Ureter (tissue), 1 donor: ENCODE measurements at places on chromosomes 13 and 19. TPM values are rescaled to one million over a fixed set of nuclear protein-coding genes. Genes with fewer than 3 reads are reported as not detected.

DNA sequence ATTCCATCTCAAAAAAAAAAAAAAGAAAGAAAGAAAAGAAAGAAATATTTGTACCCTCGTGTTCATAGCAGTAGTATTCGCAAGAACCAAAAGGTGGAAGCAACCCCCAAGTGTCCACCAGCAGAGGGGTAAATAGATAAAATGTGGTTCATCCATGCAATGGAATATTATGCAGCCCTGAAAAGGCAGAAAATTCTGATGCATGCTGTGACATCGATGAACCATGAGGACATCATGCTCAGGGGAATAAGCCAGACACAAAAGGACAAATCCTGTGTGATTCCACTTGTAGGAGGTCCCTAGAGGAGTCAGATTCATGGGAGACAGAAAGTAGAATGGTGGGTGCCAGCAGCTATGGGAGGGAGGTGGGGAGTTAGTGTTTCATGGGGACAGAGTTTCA lies 6.4 kb upstream of the LRRC8E start:
- no peak for DNase-seq

GRCh38 chr13:45895881-45896280 lies 44.3 kb upstream of the SIAH3 start:
- DNase-seq, result no peak

GRCh38 chr13:36858290-36858689 lies 39.3 kb downstream of the RFXAP start:
- DNase-seq, result no peak

DNA sequence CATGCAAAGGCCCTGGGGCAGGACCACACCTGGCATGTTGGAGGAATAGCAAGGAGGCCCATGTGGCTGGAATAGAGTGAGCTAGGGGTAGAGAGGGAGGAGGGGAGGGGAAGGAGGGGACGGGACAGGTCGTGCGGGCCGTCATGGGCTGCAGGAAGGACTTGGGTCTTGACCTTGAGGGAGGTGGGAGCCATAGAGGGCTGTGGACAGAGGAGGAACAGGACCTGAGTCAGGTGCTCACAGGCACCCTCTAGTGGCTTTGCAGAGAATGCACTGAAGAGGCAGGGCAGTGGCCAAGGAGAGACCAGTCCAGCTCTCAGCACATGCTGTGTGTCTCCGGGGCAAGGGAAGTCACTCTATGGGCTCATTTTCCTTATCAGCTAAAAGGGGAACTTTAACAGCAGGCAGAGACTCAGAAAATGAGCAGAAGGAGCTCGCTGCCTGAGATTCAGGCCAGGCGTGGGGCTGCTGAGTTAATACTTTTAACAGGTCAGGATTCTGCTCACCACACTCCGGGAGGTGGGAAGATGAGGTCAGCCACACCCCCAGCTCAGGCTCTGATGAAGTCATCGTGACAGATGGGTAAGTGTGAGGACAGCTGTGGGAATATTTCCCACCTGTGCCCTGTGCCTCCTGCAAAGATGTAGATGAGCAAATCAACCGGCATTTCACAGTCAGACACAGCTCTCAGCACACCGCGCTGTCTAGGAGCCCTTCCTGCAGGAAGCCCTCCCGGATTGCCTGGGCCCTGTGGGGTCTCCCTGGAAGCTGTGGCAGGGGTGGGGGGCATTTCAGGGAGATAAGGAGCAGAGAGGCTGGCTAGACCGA lies 6.0 kb upstream of the TNFAIP8L1 start:
- DNase-seq, result peak; percentile 55

Gene FGF22
- total RNA-seq, result 0.29 TPM

Gene RNF225
- total RNA-seq, result 1.8 TPM

Gene DACT3
- total RNA-seq, result 25.6 TPM
